ENCODE measurements at places on chromosomes 4 and X.

DNA sequence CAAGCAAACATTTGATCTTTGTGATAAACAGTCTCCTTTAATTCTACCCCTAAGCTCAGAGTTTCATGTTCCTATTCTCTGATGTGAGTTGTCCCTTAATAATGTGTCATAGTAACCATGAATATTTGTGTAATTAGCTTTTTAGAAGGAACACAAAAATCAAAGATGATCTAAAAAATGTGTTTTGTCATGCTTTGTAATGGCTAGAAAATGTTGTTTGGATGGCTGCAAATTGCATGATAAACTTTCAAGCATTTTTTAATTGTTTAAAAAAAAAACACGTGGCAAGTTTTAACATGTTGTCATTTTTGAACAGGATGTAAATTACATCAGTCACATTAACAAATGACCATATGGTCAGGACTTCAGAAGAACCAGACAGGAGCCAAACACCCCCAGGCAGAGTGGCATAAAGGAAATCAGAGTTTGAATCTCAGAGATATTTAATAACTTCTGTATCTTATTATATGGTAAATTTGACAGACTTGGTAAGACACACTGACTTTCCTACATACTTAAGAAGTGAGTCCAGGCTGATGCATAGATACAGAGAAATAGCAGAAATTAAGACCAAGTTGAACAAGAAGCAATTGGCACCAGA lies 223.9 kb upstream of the VEGFC start:
- no peak for DNase-seq

- DNase-seq, result no peak
These were observed 7.9 kb upstream of the TMEM150C start for GRCh38 chr4:82569727-82570126.

DNA sequence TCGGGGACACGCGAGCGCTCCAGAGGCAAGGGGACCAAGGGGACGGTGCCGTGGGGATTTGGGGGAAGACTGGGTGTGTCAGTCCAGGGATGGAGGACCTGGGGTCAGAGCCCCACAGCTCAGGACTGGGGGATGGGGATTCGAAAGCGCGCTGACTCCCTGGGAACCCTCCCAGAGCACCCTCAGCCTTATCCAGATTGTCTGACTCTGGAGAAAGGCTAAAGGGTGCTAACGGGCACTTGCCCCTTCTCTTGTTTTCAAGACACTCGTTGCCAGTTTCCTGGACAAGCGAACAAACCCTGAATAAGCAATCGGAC lies 1.1 kb downstream of the DOCK11 start:
- peak; percentile 56 for DNase-seq

GRCh38 chrX:134172588-134173259 lies 64.3 kb upstream of the CCDC160 start:
- DNase-seq, result peak; percentile 16

DNA sequence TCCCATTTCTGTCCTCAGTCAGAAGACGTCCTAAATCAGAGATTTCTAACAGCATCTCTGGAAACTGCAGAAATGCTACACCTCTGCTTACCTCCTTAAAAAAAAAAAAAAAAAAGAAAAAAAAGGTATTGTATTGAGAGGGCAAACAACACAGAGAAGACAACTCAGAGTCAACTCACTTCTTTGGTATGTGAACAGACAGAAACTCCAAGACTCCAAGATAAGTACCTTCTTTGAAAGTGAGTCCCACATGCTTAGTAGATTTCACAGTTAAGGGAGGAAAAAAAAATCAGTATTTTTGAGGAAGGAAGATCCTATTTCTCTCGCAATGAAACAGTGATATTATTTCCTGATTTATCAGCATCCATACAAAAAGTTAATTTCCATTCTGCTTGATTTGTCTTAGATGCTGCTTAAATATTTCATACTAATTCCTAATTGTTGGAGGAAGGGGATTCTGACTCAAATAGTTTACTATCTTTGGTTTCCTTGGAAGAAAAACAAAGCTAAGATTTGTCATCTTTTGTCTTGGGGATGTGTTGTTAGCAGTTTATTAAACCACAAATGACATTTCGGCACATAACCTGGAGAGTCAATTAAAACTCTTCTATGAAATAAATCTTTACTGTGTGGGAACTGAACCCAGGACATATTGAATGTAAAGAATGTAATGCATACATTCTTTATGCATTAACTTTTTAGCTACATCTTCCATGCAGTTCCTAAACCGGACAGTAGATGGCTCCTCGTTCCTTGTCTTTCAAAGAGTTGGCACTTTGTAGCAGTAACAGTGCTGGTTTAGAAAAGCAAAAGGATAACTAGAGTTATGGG lies 4.7 kb downstream of the RASGEF1B start:
- DNase-seq, result peak; percentile 87

GRCh38 chr4:147543034-147543433 lies 62.1 kb downstream of the EDNRA start:
- no peak for DNase-seq

- peak; percentile 4 for DNase-seq
These were observed 7.9 kb downstream of the HTRA3 start for GRCh38 chr4:8277356-8278008.

- no peak for DNase-seq
These were observed 1029.7 kb upstream of the TENM3 start for GRCh38 chr4:181213551-181213950.

GRCh38 chr4:140903522-140904475 lies 147.6 kb upstream of the TBC1D9 start:
- no peak for DNase-seq

- DNase-seq, result no peak
These were observed 133.5 kb downstream of the TBL1X start for GRCh38 chrX:9598344-9598743.

GRCh38 chrX:45751156-45751555 lies 550.5 kb upstream of the DIPK2B start:
- DNase-seq, result no peak

GRCh38 chr4:106364282-106364681 lies 4.3 kb downstream of the GIMD1 start:
- no peak for DNase-seq

DNA sequence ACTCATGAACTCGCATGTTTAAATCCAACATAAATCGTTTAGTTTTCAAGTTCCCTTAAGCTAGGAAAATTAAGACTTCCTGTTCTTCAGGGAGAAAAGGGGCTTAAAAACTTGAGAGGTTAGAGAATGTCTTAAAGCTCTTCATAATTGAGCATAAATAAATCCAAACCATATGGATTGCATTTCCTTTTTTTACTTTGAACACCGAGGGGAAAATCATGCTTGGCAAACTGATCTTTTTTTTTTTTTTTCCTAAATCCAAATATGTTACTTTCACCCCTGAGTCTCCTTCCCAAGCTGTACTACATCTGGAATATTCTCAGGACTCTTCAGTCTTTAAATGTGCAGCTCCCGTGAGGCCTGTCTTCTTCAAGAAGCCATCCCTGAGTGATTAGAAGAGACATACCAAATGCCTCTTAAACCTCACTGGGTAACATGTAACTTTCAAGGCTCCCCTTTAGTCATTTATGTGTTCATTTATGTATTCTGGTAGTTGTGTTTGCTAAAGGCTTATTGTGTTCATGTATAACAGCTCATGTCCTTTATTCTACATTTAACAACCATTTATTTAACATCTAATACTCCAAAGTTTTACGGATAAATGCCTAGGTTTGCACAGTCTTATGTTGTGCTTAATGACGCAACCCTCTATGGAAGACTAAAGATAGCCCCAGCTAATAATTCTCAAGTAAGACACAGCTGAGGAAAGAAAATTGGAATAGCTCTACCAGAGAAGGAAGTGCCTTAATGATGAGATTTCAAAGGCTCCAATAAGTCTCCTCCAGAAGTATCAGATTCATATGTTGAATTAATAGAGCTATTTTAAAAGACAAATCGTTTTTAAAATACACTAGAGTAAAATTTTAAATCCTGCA lies 107.0 kb downstream of the AGTR2 start:
- DNase-seq, result no peak

GRCh38 chr4:152577708-152578396 lies 42.0 kb upstream of the FBXW7 start:
- peak; percentile 71 for DNase-seq

- no peak for DNase-seq
These were observed 139.9 kb upstream of the OTUD4 start for GRCh38 chr4:145320294-145320693.

- DNase-seq, result no peak
These were observed 20.6 kb downstream of the LYAR start for GRCh38 chr4:4269331-4269731.

GRCh38 chrX:39896951-39897740 lies 200.6 kb downstream of the BCOR start:
- no peak for DNase-seq

GRCh38 chrX:38820751-38821150 lies 19.5 kb downstream of the MID1IP1 start:
- DNase-seq, result no peak

GRCh38 chr4:182201871-182202270 lies 41.3 kb upstream of the TENM3 start:
- no peak for DNase-seq

- DNase-seq, result no peak
These were observed 13.7 kb downstream of the CCKAR start for GRCh38 chr4:26476545-26476944.

DNA sequence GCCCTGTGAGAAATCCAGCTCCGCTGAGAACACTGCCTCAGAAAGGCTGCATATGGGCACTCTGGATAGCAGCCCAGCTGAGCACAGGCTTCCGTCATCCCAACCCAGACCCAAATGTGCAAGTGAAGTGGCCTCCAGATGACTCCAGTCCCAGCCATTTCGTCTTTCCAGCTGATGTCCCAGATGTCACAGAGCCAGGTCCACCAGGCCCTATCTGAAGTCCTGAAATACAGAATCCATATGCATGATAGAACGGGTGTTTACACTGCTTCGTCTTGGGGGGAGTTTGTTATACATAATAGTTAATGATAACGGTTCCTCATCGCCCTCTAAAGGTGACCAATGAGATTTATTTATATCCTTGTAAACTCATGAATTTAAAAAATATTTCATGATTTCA lies 72.6 kb upstream of the TRIM2 start:
- DNase-seq, result peak; percentile 39

GRCh38 chrX:37824491-37825214 lies 22.7 kb downstream of the DYNLT3 start:
- DNase-seq, result no peak

DNA sequence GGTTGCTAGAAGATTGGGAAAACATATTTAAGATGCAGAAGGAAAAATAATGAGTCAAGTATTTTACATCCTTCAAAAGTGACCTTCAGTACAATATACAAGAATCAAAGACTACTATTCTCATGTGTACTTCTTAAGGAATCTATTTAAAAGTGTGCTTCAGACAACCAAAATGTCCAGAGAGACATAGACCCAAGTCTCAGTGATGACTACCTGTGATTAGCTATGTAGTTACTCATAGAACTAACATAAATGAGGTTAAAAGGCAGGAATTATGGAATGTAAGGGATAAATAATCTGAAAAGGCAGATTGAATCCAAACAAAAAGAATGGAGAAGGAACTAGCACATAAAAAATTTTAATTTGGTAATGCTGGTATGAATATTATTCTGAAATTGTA lies 634.7 kb upstream of the FAM241A start:
- no peak for DNase-seq

- no peak for DNase-seq
These were observed 91.8 kb upstream of the PSAPL1 start for GRCh38 chr4:7526491-7526890.

DNA sequence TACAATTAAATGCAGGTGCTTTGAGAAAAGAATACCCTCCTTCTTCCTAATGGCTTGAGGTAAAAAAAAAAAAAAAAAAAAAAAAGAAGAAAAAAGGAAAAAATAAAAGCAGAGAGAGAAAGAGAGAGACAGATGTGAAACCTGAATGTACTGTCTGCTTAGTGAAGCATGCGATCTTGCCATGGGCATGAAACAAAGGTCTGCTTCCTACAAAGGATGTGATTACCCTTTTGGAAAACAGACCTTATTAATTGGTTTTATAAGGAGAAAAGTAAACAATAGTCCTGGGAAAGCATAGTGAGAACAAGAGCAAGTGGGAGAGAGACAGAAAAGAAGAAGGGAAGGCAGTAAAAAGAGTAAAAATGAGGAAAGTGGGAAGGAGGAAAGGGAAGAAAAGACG lies 526.1 kb upstream of the PABPC4L start:
- no peak for DNase-seq

DNA sequence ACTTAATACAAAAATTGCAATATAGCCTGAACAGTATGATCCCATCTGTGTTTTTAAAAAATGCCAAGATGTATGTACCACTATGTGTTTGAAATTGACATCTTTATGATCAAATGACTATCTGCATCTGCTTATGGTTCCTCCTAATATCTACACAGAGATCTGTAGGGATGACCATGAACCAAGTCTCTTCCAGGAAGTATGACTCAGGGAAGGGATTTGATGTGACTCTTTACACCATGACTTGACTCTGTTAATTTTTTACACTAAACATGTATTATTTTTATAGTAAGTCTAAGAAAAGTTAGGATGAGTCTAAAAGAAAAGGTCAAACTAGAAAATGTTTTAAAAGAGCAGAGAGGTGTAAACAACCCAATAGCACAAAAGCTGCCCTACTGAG lies 164.0 kb downstream of the SH3KBP1 start:
- DNase-seq, result no peak

DNA sequence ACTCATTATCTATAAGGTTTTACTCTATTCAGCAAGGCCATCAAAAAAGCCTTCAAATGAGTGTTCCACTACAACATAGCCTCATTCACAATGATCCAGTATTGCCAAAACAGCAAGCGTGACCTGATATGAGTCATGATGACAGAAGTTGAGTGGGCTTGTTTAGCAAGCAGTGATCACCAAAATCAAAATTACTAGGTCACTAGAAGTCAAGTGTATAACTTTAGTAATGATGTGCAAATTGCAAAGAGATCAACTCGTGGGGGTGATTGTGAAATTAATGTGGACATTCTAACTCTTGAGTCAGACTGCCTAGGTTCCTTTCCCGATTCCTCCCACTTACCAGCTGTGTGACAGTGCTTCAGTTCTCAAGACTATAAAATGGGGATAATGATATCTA lies 124.5 kb downstream of the CHM start:
- DNase-seq, result no peak

- DNase-seq, result no peak
These were observed 59.4 kb upstream of the GK2 start for GRCh38 chr4:79467246-79467932.

DNA sequence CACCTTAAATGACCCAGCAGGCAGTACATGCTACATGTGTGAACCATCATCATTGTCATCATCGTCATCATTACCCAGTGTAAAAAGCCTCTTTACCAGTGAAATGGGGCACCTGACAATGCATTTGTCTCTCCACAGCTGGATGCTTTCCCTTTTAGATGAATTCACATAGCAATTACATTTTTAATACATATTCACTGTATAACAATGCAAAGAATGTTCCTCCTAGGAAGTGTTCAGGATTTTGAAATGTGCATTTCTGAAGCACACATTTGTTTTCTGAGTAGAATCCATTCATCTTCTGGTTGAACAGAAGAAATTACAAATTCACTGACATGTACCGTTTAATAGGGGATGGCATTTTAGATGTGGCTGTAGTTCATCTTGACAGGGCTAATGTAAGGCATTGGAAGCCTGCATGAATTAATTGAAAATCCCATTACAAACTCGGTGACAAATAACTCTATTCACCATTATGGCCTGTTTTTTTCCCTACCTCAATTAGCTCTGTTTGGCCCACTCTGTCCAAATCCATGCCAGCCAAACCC lies 111.1 kb downstream of the SH3RF1 start:
- DNase-seq, result no peak
